ENCODE measurements at places on chromosomes 12 and 14. TPM values are rescaled to one million over a fixed set of nuclear protein-coding genes. Genes with fewer than 3 reads are reported as not detected.

DNA sequence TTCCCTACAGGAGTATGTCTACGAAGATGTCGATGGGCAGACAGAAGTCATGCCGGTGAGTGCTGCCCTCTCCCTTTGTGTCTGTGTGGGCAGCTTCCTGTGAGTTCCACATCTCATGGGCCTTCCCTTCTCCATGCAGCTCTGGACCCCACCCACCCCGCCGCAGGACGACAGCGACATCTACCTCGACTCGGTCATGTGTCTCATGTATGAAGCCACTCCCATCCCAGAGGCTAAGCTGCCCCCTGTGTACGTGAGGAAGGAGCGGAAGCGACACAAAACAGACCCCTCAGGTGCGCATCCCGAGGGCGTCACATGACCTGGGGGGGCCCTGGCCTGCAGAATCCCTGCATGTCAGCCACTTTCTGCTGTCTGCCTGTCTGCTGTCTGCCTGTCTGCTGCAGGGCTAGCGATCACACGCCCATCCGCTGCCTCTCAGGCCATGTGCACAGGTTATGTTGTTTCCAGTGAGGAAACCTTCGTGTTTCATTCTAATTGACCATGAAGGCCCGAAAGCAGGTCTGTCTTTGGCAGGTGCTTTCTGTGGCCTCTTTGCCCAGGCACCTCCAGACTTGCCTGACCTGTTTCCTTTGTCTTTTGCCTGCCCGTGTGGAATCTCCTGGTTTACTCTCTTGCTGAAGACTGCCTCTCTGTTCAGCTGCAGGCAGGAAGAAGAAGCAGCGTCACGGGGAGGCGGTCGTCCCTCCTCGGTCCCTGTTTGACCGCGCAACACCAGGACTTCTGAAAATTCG, 95.1 kb downstream of the EP400 start:
- DNase-seq, result no peak

DNA sequence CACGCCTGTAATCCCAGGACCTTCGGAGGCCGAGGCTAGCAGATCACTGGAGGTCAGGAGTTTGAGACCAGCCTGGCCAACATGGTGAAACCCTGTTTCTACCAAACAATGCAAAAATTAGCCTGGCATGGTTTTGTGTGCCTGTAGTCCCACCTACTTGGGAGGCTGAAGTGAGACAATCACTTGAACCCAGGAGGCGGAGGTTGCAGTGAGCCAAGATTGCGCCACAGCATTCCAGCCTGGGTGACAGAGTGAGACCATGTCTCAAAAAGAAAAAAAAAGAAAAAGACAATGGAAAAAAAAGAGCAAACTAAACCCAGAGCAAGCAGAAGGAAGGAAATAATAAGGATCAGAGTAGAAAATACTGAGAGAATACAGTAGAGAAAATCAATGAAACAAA, 5.4 kb downstream of the CHURC1 start:
- DNase-seq, result no peak

- peak; percentile 84 for DNase-seq
These were observed 5.5 kb upstream of the CELA1 start for GRCh38 chr12:51351913-51352532.

DNA sequence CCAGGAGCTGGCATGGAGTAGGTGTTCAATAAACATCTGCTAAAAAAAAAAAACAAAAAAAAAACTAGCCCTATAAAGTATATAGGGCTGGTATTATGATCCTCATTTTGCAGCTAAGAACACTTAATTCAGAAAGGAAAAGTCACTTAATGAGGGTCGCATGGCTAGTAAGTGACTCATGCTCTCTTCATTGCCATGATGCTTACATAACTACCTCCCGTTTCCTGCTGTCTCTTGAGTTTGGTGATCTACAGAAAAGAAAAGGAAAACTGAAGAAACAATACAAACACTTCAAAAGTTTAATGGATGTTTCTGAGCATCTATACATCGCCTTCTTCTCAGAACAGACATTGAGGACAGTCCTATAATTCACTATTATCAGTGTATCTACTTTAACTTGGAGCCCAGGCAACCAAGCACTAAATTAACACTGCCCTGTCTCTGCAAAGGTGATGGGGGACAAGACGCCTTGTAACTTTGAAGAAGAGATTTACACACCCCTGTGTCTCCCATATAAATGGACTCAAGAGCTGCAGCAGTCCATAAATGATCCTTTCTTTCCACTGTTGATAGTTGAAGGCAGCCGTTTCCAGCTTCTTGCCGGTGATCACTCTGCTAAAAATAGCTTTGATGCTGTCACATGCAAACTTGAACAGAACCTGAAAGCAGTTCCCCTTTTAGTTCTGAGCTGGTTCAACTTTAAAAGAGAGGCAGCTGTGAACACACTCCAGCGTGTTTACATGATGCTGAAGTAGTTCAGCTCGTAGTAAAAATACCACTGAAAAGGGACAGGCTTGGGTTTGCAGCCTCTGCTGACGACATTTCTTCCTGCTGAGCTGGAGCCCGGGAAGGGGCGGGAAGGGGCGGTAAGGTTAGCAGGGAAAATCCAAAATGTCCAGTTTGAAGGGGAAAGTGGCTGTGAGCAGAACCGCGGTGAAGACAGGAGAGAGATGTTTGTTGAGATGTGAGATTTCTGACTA, 113.3 kb downstream of the FOXN3 start:
- peak; percentile 11 for DNase-seq

GRCh38 chr12:42129595-42130204, 15.0 kb downstream of the GXYLT1 start:
- DNase-seq, result peak; percentile 82

GRCh38 chr12:51320311-51320694, 3.7 kb downstream of the BIN2 start:
- DNase-seq, result no peak

DNA sequence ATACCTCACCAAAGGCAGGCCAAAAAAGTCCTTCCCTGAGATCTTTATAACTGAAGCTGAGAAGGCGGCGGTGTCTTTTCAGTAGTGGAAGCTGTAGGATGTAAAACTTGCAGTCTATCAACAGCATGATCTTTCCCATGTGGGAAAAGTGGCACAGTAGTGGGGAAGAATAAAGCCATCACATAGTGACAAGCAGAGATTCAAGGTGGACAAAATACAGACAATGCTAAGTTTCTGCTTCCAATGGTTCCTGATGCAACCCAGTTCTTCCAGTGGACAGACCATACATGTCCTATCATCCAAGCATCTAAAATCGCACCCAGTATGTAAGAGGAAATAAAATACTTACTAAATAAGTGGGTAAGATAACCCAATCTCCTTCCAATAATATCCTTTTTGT, 4.1 kb downstream of the RPS6KA5 start:
- DNase-seq, result no peak

DNA sequence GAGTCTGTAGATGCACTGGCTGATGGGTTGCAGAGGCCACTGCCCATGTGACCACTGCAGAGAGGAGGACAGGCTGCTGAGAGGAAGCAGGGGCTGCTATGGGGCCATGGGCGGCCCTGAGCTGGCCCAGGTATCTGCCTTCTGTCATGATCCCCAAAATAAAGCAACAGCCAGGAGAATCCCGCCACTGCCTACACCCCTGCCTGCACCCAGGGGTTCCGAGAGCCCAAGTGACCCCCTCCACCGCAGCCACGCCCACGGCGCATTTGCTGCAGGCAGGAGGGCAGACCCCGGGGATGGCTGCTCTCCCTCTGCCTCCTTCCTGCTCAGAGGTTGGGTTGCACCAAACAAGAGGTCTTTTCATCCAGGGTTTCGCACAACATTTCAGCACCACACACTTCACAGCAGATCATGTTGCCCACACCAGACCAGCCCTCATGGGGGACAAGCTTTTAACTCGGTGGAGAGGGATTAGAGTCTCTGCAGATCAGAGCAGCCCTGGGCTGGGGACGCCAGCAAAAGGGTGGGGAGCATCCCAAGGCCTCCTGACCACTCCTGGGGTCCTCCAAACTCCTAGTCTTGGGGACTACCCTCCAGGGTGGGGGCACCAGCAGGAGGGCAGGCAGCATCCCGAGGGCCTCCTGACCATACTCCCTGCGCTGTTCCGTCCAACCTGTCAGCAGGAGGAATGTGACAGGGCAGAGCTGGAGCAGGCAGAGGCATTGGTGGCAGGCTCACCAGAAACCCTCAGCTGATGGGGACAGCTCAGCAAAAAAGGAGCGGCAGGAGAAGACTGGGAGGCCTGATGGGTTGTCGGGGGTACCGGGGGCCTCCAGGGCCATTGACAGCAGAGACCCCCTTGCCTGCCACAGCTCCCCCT, 14.1 kb downstream of the CCDC85C start:
- DNase-seq, result peak; percentile 58

DNA sequence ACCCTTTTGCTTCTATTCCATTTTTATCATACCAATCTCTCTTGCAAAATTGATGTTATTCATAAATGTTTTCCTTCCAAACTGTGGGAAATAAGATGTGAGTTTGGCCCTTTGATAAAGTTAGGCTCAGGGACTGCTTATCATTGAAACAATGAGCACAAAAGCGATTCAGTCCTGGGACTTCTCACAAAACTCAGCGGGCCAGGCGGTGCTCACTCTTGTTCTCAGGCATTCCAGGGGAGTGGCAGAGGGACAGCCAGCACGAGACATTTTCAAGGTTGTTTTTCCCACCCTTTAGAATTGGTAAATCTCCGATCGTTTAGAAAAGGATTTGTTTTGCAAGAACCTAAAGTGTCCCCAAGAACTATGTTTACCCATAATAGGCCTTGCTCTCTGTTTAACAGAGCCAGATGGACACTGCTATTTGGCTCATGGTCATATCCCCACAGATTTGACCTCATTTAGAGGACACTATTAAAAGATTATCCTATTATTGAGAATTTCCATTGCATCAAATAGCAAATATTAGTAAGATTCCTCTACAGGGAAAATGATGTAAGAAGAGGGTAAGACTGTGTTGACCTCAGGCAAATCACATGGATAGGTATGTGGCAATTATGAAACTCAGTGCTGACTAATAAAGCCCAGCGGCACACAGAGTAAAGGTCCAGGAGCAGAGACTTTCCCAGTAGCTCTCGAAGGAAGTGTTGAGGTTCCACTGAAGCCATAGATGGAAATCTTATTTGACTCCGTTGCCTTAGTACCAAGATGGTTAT, 102.7 kb upstream of the USP44 start:
- DNase-seq, result peak; percentile 16

DNA sequence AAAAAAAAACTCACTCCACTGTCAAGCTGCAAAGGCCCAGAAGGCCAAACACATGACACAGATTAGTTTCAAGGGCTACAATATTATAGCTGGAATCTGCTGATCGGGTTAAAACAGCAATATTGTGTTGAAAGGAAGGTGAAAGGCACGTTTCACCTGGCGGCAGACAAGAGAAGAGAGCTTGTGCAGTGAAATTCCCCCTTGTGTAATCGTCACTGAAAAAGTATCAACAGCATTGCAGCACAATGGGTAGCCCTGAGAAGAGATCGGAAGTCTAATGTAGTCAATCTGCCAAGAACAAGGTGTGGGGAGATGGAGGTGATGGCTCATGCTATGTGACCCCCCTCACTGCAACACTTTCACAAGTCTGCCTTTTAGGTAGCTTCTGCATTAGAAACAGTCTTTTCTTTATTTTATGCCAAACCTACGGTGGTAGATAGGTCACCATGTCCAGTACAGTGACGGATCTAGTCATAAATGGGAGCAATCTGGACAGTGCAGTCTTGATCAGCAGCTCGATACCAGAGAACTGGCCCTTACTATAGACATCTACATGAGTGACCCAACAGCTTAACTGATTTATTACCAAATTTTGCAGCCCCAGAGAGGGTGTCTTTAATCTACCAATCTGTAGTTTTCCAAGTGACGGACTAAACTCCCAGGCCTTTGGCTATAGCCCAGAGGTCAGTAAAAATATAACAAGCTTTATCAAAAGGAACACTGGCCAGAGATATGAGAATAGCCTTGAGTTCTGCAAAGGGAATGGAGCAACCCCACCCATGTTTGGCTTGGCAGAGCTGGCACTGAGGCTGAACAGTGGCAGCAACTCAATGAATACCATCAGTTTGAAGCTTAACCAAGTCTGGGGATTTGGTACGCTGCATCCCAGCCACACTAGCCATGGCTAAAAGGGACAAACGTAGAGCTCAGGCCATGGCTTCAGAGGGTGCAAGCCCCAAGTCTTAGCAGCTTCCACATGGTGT, 35.4 kb downstream of the SPTSSA start:
- DNase-seq, result no peak

GRCh38 chr14:54976316-54976715, 50.6 kb downstream of the WDHD1 start:
- DNase-seq, result no peak

- DNase-seq, result no peak
These were observed 286.6 kb downstream of the AACS start for GRCh38 chr12:125351788-125352187.

DNA sequence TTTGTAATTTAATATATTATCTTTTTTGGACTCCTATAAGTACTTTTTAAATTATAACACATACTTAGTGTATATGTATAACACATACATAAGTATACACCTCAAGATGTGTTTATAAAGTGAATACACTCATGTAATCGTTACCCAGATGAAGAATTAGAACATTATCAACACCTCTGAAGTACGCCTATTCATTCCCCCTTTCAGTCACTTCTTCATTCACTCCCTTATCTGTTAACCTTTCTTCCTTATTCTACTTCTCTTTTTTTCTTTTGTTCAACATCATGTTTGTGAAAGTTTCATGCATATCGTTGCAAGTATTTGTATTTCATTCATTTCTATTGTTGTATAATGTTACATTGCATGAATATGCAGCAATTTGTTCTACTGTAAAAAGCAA, 98.5 kb downstream of the ARID2 start:
- no peak for DNase-seq

DNA sequence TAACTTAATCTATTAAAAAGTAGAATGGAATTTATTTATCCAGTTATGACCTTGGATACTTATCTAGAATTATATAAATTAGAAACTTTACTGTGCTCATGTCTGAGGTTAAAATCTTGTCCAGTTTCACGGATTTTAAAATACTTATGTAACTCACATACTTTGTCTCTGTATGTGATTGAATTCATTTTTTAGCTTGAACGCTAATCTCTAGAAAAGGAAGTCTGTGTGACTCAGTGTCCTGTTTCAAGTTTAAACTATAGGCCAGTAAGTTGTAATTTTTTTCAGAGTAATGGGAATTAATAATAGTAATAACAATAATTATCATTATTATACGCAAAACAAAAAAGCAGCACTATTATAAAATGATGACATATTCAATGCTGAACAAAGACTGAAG, 168.6 kb downstream of the CPNE8 start:
- no peak for DNase-seq

DNA sequence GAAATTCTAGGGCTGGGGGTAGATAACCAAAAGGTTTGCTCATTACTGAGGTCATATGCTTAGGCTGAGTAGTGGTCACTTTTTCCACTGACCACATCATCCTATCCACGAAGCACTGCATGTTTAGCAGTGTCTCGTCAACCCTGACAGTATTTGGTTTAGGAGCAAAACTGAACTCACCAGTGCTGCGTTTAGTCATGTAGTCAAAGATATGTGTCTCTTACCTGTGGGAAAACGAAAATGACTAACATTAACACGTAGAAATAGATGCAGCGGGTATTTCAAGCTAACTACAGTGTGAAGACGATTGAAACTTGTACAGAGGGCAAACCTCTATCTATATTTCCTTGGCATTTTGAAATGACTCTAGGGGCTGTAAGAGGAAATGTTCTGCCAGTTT, 34.6 kb downstream of the MTHFD1 start:
- DNase-seq, result no peak

PMEL gene
- 10,199 TPM for total RNA-seq

KIF5A gene
- 0.29 TPM for total RNA-seq

NOPCHAP1 gene
- 29.0 TPM for total RNA-seq

APOF gene
- not detected for total RNA-seq

DYRK4 gene
- total RNA-seq, result 72.2 TPM

FSCB gene
- total RNA-seq, result not detected
